ENCODE measurements at places on chromosomes 6 and 20.

DNA sequence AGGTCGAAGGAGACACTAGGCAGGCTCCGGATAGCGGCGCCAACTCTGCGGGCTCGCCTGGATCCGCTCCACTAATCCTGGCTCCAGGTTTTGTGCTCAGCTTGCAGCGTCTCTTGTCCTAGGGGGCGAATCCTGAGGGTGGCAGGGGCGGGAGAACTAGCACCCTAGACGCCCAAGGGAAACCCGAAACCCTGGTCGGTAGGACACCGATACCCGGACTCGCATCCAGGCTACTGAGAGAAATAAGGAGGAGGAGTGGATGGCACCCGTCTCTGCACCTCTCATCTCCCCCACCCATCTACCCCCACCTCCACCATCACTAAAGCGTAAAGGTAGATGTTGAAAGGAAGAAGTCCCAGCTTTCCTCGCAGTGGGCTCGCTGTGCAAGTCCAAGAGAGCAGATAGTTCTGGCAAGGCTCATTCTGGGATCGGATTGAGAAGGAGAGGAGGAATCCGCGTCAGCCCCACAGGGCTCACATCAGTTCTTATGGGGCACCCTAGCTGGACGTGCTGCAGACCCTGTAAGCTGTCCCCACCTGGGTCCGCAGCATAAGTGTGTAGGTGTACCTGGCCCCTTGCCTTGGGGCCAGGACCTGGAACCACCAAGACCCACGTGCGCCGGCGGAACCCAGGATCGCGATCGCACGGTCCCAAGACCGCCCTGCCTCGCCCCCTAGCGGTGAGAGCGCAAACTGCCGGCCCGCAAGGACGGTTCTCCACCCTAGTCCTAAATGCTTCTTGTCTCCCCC, 6.9 kb downstream of the SLC32A1 start:
- no peak for DNase-seq

DNA sequence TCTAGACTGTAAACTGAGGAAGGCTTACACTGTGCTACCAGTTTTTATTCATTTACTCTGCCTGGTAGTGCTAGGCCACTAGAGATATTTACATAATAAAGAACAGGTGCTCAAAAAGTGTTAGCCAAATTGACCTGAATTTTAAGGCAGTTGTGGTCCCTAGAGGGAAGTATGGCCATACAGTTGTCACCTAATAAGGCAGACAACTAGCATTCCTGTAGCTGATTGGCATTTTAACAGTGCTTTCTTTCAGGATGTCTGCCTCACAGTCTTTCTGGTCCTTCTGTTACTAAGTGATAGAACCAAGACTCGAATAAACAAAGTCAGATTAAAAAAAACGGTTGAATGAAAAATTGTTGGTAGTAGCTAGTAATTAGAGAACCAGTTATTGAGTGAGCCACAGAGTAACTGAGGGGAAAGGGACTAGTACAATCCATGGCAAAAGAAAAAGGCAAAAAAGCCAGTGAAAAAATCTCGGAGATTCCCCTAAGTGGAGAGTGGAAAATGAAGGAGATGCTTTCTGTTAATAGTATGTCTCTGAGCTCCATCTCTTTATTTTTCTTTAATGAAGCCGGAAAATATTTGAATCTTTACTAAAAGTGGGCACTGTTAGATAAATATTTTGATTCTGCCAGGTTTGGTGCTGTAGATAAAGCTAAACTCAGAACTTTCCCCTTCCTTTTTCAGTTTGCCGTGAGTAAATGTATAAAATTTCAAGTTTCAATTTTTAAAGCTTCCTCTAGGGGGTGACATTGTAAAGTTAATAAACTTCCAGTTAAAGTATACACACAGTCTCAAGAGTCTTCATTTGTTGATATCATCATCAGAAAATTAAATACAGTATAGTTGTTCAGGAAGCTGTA, 9.1 kb downstream of the VTA1 start:
- no peak for DNase-seq

GRCh38 chr6:89970609-89971337, 76.5 kb downstream of the GJA10 start:
- DNase-seq: peak; percentile 26

DNA sequence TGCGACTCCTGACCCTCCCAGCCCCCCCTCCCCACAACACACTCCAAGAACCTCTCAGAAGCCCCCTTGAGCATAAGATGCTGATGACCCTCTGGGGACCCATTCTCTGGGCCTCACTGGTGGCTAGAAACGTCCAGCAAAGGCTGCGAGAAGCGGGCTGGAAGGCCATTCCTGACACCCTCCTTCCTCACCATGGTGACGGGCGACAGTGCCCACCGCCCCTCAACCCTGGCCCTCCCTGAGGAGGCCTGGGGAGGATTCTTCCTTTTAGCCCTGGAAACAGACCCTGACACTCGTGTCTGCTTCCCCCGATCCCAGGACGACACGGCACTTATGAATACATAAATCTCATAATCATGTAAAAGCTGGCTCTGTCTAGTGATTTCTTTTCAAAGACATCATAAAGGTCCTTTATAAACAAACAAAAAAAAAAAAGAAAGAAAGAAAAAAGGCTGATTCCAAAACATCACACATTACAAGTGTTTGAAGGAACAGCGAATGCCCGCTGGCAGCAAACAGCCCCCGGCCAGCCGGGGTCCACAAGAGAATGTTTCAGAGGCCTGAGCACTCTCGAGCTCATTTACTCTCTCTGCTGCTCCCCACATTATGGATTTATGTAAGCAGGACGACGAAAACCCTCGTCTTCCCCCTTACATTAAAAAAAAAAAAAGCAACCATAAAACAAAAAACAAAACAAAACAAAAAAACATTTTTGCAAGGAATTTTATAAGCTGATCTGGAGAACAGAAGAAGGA, 40.7 kb downstream of the PREX1 start:
- DNase-seq: no peak

DNA sequence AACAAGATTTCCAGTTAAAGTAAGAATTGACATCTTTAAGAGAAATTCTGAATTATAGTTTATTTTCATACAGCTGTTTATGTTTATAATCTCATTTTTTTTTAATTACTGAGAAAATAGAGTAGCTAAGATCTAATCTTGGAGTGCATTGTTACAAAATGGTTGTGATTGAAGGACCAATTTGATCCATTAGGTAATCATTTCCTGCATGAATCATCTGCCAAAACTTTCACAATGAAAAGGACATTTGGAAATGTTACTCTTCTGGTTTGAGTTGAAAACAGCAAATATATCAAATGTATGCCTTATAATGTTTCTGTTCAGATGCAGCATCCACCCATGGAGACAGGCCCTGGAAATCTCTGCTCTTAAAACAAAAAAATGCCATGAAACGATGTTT, 19.0 kb downstream of the TUBB2A start:
- no peak for DNase-seq

Data from fibroblast of skin of left biceps (primary cell).